ENCODE measurements at places on chromosomes 6 and 20.
A peak's percentile ranks its signal among the peaks of the same experiment; 100 is the strongest.

DNA sequence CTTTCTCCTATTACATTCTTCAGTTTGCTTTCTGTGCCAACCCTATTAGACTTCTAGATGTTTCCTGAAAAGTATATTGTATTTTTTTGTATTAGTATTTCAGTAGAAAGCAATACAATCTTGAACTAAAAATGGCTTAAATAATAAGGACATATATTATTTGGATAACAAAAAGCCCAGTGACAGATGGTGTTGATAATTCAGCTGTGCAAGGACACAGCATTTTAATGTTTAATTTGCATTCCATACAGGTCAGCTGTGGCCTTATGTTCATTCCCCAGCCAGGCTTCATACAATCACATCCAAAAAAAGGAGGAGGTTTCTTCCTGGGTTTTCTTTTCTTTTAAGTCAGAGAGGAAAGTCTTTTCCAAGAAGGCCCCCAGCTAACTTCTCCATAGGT is 236.9 kb downstream of the CD109 start:
- no peak for DNase-seq

GRCh38 chr6:55584654-55585354 is 5.8 kb upstream of the HMGCLL1 start:
- no peak for DNase-seq

DNA sequence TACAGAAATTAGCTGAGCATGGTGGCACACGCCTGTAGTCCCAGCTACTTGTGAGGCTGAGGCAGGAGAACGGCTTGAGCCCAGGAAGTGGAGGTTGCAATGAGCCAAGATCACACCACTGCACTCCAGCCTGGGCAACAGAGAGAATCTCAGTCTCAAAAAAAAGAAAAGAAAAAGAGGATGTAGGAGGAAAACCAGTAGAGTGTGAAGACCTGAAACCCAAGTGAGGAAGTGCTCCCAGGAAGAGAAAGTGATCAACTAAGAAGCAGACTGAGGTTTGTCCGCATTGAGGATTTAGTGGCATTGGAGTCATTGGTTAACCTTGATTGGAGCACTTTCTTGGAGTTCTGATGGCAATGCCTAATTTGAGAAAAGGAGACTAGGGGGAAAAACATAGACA is 20.6 kb upstream of the TASP1 start:
- DNase-seq = no peak

GRCh38 chr20:57866250-57867106 is 156.7 kb upstream of the PMEPA1 start:
- no peak for DNase-seq

DNA sequence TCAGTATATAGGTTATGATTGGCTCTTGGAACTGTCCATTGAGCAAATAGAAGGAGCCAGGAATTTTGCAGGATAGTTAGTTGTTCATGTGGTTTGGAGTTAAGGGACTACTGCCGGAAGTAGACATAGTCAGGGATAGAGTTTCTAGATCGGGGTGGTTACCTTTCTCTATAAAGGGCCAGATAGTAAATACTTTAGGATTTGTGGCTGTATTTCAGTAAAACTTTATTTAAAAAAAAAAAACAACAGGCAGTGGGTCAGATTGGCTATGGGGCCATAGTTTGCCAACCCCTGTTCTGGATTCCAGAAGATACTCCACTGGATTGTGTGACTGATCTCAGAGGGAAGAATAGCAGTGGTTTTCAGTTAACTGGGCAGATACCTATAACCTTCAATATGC is 489.3 kb upstream of the SOX4 start:
- DNase-seq = no peak

DNA sequence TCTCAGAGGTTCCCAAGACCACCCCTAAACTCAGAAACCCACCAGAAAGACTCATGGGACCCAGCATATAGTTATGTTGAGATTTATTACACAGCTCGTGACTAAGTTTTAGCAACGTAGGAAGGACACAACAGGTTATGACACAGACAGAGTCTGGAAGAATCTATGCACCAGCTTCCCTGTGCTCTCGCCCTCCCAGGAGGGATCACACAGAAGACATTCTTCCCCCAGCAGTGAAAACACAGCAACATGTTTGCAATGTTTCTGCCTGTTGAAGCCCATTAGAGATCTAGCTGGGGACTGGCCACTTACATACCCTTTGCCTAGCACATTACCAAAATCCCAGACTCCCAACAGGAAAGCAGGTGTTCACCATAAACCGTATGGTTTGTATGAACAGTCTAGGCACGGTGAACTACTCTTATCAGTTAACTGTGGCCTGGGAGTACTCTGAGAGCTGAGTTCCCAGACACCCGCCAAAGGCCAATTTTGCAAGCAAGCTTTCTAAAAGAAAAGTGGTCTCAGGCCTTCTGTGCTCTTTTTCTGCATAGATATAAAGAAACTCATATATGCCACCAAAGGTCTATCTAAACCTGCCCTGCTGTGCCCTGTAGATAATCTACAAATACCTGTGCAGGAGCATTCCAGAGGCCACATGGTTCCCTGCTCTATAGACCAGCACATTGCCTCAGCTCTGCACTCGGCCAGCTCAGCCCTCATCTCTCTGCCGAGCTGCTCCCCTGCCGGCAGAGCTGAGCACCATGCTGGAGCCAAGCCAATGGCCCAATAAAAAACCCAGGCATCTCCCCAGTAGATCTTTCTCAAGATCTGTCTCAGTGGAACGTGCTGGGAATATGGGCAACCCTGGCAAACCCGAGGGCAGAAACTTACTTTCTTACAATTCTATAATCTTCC is 69.6 kb upstream of the SMIM28 start:
- DNase-seq = no peak

DNA sequence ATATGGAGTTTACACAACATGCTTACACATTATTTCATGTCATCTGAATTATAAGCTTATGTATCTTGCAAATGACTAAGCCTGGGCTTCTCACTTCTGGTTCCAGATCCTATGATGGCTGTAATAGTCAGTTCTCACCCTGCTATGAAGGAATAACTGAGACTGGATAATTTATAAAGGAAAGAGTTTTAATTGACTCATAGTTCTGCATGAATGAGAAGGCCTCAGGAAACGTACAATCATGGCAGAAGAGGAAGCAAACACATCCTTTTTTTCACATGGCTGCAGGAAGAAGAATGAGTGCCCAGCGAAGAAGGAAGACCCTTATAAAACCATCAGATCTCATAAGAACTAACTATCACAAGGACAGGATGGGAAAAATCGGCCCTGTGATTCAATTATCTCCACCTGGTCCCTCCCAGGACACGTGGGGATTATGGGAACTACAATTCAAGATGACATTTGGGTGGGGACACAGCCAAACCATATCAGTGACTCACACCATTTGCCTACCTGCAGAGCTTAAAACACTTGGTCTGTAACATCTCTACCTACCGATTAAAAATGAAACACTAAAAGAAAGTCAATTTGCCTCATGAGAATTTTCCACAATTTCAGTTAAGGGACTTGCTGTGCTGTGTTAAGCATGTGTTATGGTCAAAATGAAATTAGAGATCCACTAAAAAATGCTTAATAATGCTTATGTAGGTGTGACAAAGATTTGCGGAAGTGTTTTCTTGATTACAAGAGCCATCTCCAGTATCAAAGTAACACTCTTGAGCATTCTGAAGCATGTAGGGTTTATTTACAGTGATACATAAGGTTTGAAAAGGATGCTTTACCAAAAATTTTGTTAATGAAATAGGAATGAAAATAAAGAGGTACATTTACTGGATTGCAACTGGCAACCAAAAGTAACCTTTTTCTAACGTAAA is 2.2 kb upstream of the RWDD1 start:
- peak; percentile 9 for DNase-seq

DNA sequence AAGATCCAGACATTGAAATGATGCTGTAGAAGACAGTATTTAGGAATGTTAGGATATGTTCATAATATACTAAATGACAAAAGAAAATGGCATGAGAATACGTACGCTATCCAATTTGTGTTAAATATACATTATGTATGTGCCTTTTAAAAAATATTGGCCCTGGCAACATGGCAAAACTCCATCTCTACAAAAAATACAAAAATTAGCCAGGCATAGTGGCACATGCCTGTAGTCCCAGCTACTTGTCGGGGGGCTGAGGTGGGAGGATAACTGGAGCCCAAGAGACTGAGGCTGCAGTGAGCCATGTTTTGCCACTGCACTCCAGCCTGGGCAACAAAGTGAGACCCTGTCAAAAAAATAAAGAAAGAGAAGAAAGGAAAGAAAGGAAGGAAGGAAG is 155.7 kb downstream of the DOK5 start:
- DNase-seq = no peak

- no peak for DNase-seq
Observed at GRCh38 chr6:491233-491632, 99.7 kb downstream of the IRF4 start.

DNA sequence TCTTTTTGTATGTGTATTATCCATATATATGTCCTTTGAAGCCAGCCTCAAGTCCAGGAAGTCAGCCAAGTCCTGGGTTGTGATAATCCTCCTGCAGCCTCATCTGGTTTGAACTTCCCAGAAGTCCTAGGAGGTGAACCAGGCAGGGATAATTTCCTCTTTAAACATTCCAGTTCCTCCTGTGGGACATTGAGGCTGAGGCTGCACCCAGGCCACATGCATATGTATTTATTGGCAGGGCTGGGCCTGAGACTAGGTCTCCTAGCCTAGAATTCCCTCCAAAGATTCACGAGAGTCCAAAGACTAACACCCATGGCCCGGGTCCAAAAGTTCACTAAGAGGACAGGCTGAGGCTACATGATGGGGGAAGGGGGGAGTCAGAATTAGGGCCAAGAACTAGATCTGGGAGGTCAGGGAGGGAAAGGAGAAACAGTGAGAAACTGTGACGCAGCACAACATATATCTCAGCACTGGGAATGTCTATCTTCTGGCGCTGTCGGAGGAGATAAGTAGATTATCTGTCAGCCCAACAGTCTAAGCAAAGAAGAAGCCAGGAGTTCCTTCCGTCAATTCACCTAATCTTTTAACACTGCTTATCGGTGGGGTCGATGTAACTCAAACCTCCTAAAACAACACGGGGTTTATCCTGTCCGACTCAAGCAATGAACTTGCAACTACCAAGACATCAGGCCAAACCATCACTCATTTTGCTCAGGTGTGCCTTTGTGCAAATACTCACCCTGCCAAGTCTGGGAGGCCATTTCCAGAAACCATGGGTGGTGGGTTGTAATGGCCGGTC is 43.3 kb downstream of the SNX5 start:
- no peak for DNase-seq

DNA sequence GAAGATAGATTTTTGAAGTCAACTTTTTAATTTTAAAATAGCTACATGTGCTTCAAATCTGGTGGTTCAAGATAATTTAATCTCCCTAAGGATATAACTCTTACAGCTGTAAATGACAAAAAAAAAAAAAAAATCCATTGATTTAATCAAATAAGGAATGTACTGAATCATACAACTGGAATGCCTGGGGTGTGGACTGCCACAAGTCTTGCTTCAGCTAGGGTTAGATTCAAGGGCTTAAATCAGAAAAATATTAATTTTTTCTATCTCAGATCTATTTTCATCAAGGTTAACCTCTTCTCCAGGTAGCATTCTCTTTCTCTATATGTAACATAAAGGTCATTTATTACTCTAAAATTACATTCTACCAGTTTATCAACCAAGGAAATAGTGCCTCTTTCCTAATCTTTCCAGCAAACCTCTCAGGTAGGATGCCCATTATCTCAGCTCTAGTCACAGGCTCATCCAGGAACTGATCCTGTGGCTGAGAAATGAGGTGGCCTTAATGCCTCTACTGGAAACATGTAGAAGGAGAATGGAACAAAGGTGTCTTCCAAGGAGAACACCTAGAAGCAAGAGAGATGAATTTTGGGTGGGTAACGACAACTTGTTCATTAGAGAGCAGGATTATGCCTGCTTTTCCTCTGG is 466.9 kb downstream of the CBLN4 start:
- DNase-seq = no peak

DNA sequence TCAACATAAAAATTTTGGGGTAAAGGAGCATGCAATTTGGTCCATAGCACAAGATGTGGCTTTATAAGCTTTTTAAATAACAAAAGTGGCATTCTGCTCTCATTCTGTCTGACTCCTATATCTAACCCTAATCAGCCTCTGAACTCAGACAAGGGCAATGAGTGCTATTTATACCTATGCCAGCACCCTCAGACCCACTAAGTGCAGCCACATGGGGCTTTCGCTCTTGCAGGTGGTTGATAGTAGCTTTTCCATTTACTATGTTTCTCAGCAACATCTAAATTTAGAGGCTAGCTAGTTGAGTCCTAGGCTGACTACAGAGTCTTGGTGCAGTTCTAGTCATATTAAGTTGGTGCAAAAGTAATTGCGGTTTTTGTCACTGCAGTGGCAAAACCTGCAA is 217.1 kb upstream of the THBS2 start:
- DNase-seq = no peak

DNA sequence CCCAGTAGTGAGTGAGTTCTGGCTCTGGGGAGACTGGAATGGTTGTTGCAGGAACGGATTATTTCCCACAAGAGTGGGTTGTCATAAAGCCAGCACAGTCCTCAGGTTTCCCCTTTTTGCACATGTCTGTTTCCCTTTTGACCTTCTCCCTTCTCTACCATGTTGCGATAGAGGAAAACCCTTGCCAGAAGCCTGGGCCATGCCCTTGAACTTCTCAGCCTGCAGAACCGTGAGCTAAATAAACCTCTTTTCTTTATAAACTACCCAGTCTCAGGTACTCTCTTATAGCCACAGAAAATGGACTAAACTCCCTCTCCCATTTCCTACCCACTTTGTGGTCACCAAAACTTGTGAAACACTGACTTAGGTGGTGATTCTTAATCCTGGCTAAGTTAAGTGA is 7.2 kb upstream of the PPP1R16B start:
- DNase-seq = no peak

- no peak for DNase-seq
Observed at GRCh38 chr20:45419188-45420091, 3.5 kb downstream of the PIGT start.

- DNase-seq = peak; percentile 30
Observed at GRCh38 chr20:23782366-23782983, 31.7 kb upstream of the CST1 start.

DNA sequence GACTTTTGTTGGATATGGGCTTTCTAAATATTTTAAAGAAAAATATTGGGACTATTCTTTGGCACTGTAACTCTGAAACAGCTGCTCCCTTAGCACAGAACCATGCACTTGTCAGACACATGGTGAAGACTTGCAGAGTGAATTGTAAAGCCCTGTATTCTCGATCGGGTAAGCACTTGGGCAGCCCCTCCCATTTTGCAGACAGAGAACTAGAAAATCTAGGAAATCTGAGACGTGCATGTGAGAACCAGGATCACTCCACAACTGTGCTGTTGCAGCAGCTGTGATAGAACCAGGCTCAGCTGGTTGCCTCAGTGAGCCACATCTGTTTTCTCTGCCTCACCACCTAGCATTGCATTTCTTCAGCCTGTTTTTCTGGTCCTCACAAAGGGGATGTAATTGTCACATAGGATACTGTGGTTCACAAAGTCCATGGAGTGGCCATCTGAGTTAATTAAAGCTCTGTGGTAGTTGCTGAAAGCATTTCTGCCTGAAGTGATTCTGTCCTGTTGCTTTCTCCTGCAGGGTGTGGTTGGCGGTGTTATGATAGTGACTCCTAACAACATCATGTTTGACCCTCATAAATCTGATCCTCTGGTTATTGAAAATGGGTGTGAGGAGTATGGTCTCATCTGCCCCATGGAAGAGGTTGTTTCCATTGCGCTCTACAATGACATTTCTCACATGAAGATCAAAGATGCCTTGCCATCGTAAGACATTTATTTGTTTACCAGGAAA is 71.8 kb upstream of the HINT3 start:
- no peak for DNase-seq
